Activated CD4-positive, alpha-beta T cell treated with anti-CD3 and anti-CD28 coated beads, Interleukin-2, amount 50 U/mL, for 1 hour (primary cell): ENCODE measurements at places on chromosomes 5 and 9.

DNA sequence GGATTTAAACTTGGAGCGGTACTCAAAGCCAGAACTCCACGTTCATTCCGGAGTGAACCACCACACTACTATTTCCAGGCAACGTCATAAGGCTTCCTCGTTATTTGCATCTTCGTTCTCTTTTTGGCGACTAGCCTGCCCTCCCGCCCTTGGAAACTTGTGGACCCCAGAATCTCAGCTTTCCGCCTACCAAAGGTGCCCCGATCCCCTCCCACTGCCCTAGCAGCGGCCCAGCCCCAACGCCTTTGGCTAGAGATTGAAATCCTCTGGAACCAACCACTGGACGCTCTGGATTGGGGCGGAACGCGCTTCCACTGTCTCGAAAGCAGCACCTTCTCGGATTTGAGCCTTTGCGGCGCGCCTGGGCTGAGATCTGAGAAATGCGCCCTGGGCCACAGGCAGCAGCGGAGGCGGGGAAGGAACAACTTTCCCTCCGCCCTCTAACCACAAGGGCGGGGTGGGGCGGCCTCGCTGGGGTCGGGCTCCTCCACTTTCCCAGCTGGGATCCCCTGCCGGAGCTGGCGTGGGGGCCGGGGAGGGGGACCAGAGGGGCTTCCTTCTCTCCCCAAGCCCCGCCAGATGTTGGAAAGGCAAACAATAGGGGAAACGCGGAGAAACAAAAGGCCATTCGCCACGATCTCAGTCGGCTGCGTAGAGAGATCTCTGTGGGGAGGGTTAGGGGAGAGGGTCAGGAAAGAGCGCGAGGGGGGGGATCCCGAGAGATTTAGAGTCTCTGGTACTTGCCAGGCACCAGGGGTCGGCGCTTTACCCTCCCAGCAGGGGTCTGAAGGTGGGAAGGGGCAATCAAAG is 1.3 kb downstream of the MOB3B start:
- peak; percentile 38 for DNase-seq

GRCh38 chr9:77614645-77615044 is 33.5 kb downstream of the GNA14 start:
- DNase-seq = no peak

- peak; percentile 25 for DNase-seq
Measured at GRCh38 chr5:54743997-54744788, 226.6 kb downstream of the SNX18 start.

GRCh38 chr5:73783828-73784227 is 157.8 kb downstream of the ARHGEF28 start:
- no peak for DNase-seq

- DNase-seq = no peak
Measured at GRCh38 chr9:127451608-127451857, 223 bp downstream of the LRSAM1 start.

GRCh38 chr5:73901455-73901854 is 275.5 kb downstream of the ARHGEF28 start:
- no peak for DNase-seq

DNA sequence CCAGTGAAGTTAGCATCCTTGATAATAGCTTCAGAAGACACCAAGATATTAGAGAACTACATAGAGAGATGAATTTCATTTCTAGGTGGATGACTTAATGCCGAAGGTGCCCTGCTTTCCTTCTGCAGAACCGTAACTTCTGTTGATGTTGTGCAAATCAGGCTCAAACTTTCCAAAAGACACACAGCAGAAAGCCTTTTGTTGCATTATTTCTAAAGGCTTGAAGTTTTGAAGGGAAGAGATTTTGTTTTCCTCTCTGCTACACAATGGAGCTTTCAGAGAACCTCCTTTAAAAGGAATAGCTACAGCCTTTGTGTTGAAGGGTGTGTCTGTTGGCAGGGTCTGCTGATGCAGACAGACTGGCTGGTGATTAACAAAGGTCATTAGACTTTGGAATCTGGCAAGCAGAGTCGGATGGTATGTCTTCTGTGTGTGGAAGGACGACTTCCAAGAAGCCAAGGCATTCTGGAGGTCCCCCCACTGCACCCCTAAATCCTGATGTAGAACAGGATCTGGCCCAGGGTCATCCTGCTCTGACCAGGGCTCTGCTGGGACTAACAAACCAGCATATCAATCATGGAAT is 57.8 kb downstream of the ZNF462 start:
- DNase-seq = no peak

DNA sequence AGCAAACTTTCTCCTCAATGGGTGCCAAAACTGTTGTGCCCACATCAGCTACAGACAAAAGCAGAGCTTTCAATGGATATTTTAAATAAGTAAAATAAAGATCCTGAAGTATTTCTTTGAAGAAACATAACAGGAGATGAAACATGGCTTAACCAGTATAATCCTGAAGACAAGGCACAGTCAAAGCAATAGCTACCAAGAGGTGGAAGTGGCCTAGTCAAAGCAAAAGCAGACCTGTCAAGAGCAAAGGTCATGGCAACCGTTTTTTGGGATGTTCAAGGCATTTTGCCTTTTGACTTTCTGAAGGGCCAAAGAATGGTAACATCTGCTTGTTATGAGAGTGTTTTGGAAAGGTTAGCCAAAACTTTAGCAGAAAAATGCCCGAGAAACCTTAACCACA is 77.9 kb downstream of the ANXA1 start:
- no peak for DNase-seq

DNA sequence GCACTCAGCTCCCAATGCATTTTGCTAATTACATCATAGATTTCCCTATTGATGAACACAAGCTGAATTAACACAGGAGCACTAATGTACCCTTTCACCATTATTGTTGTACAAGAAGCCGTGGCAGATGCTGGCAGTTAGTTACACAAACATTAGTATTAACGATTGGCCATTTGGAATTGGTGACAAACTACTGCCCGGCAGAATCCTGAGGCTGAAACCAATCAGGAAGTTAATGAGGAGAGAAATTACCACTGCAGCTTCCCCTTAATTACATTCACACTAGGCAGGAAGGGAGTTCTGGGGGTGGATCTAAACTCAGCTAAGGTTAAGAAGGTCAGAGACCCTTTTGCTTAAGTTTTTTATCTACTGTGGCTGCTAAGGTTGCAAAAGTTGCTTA is 9.6 kb upstream of the DMRT3 start:
- DNase-seq = no peak

DNA sequence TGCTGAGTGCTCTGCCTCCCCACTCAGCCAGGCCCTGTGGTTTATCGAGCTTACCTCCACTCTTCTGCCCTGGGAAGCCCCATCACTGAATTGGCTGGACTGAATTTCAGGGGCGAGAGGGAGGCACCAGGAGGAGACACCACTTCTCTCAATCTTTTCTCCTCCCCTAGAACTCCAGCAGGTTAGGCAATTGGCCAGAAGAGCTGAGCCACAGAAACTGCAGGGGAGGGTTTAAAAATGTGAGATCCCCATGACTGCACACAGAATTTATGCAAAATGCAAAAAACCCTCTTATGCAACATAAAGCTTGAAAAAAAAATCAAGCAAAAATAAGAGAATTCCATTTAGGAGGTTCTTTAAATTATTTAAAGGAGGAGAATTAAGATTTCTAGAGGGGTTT is 29.9 kb downstream of the TUT7 start:
- no peak for DNase-seq

DNA sequence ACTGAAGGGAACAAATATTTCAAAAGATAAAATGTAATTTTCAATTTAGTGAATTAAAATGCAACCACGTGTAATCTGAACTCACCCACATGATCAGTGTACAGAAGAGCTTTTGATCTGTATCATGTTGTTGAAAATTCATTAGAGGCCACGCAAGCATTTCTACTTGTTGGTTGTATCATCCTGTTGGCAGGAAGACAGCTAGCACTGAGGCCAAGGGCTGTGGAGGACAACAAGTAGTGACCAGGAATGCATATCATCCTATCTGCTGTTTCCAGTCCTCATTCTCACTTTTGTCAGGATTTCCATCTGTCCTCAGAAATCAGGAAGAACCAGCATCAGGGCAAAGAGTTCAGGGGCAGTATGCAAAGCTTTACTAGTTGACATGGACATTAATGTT is 29.9 kb upstream of the CKS2 start:
- no peak for DNase-seq

DNA sequence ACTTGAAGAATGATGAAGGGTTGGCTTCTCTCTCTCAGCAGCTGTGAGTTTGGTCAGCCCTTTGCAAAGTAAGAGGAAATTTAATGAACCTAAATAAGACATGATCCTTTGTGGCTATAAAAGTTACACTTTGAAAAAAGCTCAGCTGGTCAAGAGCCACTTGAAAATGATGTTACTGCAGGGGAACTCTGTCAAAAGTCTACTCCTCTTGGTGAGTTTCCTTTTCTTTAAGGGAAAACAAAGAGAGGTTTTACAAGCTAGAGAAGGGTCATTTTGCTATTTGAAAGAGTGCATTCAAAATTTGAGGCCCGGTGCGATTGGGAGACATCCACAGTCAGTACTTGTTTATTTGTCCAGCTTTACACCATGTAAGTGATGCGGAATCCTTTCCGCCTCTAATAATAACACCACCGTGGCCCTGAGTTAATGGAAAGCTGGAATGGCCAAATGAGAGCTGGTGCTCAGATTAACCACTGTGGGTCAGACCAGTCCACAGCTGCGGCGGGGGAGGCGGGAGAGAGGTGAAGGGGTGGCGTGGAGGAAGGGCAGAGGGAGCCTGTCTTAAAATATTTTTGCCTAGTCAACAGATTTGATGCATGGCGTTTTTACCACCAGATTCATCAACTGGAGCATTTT is 404.0 kb downstream of the TLE4 start:
- DNase-seq = no peak

DNA sequence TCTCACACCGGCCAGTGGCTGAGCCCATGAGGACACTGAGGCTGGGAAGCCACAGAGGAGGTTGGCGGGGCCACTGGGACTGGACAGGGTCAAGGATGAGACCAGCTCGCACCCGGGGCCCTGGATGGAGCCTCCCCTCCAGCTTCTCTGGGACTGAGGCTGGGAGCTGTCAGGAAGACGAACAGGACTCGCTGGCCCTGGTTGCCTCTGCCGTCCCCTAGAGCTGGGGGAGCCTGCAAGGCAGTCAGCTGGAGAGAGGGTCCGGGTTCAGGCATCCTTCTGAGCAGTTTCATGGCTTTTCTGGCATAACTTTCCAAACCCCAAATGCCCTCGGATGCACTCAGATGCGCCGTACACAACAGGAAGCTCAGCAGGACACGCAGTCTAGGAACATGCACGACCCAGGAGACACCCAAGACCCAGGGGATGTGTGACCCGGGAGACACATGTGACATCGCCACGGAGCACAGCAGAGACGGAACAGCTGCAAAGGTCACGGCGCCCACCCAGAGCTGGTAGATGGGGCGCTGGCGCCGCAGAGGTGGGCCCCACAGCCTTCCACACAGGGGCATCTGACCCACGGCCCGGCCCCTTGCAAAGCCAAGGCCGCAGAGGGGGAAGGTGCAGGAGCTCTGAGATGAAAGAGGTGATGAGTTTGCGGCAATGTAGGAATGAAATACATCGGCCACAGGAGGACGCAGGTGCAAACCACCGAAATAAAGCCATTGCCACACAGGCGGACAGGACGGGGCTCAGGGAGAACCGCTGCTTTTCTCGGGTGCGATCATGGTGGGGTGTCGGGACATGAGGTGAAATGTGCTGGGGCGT is 17.1 kb downstream of the TPPP start:
- DNase-seq = no peak

DNA sequence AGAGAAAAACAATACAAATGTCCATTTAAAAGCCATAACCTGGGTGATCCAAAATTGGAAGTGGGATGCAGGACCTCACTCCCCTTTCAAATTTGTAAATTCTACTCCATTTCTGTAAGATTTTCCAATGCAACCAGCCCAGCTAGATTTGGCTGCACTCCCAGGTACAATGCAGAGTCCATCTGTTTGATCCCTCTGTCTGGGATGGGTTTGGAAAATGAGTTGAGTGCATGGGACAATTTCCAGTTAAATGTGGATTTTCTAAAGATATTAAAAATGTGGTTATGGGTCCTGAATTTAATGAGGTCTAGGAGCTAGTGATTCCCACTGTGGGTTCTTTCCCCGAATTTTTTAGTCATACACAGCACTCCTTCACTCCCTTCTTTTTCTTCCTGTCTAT is 104.0 kb upstream of the ATP10B start:
- DNase-seq = no peak

DNA sequence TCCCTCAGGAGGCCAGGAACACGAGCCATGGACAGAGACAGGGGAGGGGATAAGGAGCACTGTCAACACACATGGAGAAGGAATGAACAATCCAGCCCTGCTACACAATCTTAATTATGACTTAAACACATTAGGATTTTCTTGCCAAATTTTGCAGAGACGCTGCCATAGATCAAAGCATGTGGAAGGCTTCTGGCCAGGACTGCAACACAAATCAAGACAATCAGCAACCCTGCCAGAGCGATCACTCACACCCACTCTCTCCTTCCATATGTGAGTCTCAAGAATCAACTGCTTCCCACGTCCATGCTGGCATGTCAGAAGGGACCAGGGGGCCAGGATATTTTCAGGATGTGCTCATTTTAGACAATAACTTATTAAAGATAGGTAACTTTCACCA is 85.6 kb downstream of the ROR2 start:
- no peak for DNase-seq

GRCh38 chr5:107773479-107773878 is 102.7 kb upstream of the EFNA5 start:
- no peak for DNase-seq

- no peak for DNase-seq
Measured at GRCh38 chr9:89462817-89463683, 34.9 kb downstream of the SEMA4D start.

- no peak for DNase-seq
Measured at GRCh38 chr9:32625320-32625719, 10.1 kb downstream of the TAF1L start.

- peak; percentile 61 for DNase-seq
Measured at GRCh38 chr5:95823738-95824609, 1.4 kb upstream of the GLRX start.

DNA sequence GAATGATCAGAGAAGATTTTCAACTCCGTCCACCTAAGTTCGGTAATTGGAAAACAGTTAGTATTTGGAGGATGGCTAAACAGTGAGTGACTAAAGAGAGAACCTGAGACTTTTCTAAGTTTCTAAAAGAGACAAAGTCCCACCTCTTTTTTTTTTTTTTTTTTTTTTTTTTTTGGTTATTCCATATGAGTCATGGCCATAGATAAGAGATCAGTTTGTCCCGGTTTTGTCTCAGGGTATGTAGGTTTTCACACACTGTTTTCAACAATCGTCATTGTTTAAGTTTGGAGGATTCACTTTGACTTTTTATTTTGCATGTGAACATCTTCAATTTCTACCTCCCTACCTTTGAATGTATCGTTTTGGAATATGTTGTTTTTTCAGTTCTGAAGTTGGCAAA is 85.9 kb downstream of the NTRK2 start:
- no peak for DNase-seq

DNA sequence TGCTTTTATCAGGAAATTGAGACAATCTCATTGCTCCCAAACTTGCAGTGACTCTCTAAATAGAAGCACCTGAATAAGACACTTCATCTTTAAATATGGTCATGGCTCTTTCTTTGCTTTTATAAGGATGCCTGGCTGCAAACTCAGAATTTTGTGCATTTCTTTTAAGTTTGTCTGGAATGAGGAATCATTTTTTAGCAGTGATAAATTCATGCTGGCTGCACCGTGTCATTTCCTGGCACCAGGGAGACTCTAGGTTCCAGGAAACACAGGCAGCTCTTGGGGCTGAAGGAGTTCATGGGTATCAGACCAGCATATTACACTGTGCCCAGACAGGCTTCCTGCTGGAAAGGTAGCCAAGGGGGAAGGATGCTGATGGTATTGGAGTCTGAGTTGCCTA is 109.9 kb downstream of the NUDT12 start:
- DNase-seq = no peak

GRCh38 chr9:115209601-115210306 is 91.8 kb upstream of the TNC start:
- no peak for DNase-seq
